Activated CD4-positive, alpha-beta T cell treated with anti-CD3 and anti-CD28 coated beads, Interleukin-2, amount 50 U/mL, for 1 hour (primary cell): ENCODE measurements at places on chromosomes 16 and 17.

- peak; percentile 32 for DNase-seq
Observed at GRCh38 chr17:14211801-14212200, 24.9 kb downstream of the CDRT15 start.

DNA sequence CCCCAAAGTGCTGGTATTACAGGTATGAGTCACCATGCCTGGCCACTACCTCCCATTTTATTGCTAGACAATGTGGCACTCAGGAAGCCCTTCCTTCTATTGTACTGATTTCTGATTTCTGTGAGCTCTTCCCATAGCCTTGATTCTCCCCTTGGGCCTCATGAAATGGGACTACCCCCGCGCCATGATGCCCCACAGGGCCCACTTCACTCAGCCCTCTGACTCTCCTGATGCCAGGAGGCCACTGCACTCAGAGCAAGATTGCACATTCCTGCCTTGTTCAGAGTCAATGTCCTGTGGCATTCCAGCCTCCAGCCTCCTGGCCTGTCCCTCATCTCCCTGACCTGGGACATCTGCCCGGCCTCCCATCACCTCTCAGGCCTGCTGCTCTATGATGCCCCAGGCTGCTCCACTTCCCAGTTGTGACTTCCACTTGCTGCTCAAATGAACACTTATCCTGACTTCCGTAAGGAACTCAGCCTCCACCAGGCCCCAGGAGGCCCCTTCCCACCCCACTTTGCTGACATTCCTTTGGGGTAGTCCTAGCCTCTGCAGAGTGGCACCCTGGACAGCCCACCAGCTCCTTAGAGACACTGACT, 66.6 kb upstream of the KSR1 start:
- DNase-seq = no peak

DNA sequence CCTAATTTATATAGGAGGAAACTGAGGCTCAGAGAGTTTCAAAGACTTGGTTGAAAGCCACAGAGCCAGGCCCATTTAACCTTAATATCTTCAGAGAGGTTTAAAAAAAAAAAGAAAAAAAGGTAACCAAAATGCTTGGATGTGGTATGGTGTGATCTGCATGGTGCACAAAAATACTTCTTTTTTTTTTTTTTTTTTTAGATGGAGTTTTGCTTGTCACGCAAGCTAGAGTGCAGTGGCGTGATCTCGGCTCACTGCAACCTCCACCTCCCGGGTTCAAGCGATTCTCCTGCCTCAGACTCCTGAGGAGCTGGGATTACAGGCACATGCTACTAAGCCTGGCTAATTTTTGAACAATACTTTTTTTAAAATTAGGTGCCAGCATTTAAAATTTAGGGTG, 101.8 kb downstream of the XYLT1 start:
- no peak for DNase-seq

- DNase-seq = no peak
Observed at GRCh38 chr16:14193316-14193871, 122.3 kb downstream of the MRTFB start.

DNA sequence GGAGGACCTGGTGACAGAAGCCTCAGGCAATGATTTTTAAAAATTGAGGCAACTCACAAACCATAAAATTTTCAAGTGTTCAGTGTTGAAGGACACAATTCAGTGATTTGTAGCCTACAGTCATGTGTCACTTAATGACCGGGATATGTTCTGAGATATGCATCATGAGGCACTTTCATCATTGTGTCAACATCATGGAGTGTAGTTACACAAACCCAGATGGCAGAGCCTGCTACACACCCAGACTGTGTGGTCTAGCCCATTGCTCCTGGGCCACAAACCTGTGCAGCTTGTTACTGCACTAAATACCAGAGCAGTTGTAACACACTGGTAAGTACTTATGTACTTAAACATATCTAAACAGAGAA, 1.6 kb downstream of the PRSS41 start:
- DNase-seq = no peak

DNA sequence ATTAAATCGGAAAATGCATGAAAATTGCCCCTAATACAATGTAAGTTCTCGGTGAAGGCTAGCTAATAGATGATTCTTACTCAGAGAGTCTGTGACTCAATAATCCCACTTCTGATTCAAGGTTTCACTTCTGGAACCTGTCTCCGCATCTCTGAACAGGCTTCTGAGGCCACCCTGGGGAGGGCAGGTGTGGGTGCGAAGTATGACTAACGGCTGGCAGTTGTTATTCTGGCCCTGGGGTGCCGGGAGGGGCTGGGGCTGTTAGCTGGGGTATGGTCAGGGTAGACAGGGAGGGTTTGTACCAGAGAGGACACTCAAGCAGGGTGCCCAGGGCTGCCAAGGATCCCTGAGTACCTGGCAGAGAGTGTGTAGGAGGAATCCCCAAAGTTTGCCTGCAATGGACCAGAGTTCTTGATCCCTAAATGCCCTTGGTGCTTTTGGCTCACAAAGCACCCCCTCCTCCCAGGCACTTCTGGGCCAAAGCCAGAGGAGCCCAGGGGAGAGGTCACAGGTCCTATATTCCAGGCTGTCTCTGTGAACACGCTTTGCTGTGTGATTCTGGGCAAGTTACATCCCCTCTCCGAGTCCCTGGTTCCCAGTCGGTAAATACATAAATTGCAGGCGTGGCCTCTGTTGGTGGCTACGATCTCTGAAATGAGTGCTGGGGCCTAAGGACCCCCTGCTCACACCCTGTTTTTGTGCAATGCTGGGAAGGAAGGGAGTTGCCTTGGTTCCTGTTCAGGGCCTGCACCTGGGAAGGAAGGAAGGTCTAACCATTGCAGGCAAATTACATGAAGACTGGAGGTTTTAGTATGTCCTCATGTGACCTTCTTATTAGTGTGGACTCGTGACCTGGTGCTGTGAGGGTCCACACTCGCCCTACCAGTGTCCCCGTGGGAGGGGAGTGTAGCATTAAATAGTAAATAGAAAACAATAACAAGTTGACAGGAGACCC, 49.9 kb upstream of the CPNE2 start:
- DNase-seq = peak; percentile 67

- DNase-seq = no peak
Observed at GRCh38 chr17:48546137-48546923, 1.4 kb upstream of the HOXB2 start.

GRCh38 chr16:6861815-6862477, 470.7 kb upstream of the RBFOX1 start:
- no peak for DNase-seq

GRCh38 chr17:66032082-66032712, 159.7 kb downstream of the CEP112 start:
- no peak for DNase-seq

DNA sequence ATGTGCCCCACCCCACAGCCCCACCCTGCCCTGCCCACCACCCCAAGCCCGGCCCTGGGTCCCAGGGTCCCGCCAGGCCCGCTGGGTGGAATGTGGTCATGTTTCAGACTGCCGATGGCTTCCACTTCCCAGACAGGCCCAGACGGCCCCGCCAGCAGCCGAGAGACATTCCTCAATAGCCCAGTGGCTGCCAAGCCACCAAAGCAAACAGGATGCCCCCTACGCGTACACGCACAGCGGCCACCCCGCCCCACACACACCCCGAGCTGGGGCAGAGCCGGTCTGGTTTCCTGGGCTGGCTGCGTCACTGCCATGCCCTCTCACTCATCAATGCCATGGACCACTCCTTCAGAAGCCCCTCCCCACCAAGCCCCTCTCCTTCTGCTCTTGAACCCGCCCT, 1.2 kb upstream of the KRT17 start:
- no peak for DNase-seq

DNA sequence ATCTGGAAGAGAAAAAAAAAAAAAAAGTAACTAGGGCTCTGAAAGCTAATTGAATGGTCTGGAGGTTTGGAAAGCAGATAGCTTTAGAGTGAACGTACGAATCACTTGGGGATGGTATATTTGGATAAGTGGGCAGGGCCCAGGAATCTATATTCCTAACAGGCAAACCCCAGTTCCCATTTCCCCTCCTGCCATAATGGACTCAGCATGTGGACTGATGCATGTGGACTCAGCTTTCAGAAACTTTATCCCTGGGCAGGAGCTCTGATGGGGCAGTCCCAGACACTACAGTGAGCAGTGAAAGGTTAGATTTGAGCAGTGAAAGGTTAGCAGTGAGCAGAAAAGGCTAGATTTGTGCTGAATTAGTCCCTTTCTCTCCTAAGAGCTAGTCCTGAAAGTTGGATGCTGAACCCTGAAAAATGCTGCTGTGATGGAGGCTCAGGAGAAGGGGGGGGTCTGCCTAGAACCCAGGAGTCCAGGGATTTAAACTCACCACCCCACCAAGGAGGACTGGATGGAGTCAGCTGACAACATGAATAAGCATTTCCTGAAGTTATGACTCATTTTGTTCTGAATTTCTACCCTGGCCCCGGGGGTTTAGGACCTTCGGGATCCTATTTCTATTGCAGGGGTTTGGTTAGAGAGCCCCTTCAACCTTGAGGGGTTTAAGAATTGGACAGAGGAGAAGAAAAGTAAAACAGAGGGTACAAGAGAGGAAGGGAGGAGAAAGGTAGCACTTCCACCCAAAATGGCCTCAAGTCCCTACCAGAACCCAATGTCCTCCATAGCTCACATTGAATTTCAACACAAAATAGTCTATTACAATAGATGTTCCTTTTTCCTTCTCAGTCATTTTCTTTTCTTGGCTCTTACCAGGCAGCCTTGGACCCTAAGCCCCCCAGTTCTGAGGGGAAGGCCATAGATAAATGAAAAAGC, 10.3 kb upstream of the FZD2 start:
- DNase-seq = no peak

- no peak for DNase-seq
Observed at GRCh38 chr16:68642436-68643101, 2.5 kb upstream of the CDH3 start.

DNA sequence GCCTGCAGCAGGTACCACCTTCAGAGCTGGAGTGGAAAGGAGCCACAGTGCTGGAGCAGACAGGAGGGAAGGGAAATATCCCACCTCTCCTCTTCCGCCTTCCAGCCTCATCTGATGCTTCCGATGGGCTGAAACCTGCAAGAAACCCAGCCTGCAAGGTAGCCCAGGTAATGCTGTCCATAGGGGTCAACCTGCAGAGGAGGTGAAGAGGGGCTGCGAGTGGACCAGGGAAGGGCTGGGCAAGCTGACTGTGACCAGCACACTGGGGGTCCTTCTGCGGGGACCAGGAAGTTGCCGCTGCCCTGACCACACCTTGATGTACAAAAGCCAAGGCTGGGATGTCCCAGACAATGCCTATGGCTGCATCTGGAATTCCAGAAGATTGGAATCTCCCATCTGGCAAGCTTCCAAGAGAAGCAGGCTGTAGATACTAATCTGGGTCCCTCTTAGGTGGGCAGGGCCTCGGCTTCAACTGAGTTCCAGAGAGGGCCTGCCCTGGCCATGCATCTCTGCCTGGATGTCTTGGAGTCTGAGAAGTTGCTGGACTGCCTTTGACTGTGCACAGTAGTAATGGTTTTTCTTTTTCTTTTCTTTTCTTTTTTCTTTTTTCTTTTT, 5.8 kb downstream of the FOXL1 start:
- no peak for DNase-seq

DNA sequence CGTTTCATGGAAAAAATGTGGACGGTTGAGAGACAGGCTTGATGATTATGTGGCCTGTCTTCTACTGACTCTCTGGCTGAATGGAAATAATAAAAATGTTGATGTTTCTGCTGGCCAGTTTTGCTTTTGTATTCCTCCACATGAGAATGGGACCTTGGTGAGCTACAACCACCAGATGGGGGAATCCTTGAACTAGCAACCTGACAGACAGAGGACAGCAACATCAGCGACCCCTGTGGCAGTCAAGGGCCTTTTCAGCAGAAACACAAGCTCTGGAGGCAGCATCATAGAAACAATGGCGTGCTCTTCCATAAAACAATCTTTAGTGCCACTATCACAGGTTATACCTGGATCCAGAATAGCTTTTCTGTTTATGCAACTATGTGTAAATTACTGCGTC, 84.0 kb upstream of the ATP2A3 start:
- DNase-seq = no peak

DNA sequence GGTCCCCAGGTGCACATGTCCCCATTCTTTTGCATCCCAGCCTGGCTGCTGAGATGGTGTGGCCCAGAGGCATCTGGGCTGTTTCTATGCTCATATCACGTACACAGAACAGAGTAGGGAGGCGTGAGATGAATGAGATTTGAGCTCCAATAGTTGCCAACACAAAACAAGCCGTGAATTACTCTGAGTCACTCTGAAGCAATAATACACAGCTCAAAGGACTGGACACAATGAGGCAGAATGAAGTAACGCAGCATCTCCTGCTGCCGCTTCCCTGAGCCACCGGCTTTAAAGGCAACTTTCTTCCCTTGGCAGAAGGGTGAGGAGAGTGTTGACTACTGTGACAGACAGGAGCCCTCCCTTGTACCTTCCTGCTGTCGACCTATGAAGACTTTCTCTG, 33.9 kb upstream of the CLEC18B start:
- no peak for DNase-seq

DNA sequence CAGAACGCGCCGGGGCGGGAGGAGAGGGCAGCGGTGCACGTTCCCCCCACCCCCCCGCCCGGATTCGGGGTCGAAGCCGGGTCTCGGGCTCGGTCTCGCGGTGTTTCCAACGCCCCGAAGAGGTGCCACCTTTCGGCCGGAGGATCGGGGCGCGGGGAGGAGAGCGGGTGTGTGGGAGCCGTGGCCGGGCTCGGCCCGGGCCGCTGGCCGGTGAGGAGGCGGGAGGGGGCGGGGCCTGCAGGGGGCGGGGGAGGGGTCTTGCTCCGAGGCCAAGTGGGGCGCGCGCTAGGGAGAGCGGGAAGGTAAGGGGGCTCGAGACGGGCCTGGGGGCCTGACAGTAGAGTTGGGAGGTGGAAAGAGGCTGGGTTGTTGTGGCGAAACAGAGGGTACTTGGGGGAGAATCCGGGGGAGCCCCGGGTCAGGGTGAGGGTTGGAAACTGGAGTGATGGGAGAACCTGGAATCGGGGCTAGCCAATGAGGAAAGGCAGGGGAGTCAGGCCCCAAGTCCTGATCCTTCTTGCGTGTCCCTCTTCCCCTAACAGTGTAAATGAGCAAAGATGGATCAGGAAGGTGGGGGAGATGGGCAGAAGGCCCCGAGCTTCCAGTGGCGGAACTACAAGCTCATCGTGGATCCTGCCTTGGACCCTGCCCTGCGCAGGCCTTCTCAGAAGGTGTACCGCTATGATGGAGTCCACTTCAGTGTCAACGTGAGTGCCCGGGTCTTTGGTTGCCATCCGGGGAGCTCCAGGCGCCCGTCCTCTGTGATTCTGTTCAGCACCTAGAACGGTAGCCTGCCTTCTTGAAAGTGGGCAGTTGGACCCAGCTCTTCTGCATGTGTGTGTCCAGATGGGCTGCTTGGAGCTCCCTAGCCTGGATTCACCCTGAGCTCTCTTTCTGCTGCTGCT, 873 bp downstream of the SETD1A start:
- DNase-seq = peak; percentile 61

DNA sequence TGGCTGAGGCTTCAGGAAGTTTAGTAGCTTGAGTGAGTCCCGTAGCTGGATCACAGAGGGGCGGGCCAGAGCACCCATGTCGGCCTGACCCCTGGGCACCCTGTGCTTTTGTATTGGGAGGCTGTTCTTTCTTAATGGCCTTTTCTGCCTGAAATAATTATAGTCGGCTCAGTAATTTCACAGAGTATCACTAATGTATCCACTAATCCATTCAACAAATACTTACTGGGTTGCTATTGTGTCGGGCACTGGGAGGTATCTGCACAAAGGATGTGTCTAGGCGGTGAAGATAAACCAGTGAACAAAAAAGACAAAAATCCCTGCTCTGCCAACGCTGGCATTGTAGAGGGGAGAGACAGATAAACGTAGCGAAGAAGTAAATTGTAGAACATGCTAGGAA, 318.6 kb downstream of the FOXL1 start:
- DNase-seq = no peak

GRCh38 chr16:56630134-56630533, 2.3 kb upstream of the MT1M start:
- DNase-seq = no peak
